ENCODE measurements at places on chromosomes 5 and 9. TPM values are rescaled to one million over a fixed set of nuclear protein-coding genes. Genes with fewer than 3 reads are reported as not detected.

Gene CFAP157
- not detected for total RNA-seq

Gene RNF183
- not detected for total RNA-seq

Gene CYLC2
- total RNA-seq, result not detected

Gene HTR4
- total RNA-seq, result not detected

Gene CTSV
- total RNA-seq, result not detected

Gene NDUFS4
- total RNA-seq, result 65.3 TPM

DNA sequence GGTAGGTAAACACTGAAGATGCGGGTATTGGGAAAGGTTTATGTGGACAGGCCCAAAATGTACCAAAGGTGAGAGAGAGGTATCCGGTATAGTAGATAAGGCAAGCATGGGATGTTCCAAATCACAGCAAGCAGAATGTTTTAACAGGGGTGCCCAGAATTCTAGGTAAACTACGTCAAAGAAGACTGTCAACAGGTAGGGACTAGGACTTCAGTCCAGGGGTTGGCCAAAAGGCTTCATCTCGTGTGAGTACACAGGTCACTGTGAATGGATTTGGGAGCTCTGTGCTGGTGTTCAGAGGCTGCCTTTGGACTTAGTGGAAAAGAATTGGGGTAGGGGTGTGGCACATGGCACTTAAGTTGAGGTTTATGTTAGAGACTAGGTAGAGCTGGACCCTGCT lies 66.4 kb downstream of the PIK3R1 start:
- DNase-seq, result no peak

DNA sequence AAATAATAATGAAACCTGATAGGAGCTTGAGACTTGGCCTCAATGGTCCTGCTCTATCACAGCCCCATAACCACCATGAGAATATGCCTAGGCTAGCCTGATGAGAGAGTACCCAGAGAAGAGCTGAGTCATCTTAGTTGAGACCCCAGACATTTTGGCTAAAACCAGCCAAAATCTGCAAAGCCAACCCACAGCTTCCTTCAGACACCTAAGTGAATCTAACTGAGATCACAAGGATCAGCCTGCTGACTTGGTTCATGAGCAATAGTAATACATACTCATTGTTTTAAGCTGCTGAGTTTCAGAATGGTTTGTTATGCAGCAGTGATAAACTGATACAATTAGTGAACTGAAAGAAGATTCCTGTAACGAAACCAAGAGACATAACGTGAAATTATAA lies 473.7 kb upstream of the PTGER4 start:
- DNase-seq, result no peak

DNA sequence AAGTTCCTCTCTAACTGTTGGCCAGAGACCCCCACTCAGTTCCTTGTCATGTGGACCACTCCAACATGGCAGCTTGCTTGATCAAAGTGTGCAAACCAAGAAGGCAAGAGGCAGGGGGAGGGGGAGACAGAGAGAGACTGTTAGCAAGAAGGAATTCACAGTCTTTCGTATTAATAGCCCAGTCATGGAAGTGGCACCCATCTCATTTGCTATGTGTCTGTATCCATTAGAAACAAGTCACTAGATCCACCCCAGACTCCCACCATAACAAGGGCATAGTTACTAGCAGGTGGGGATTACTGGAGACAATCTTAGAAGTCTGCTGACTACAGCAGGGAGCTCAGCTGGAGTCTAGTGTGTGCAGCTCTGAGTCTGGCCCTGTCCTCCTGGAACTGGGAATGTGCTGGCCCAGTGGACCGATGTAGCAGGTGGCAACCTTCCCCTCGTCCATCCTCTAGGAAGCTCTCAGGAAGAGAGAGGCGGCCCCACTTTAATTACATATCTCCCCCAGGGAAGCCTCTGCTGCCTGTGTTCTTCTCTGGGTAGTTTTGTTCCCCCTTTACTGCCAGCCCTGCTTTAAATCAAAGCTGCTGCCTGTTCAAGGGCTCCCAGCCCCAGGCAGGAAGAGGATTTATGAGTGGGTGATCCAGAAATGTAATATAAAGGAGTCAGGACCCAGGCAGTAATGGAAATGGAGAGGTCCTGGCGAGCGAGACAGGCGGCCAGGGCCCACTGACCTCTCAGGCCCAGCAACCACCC lies 47.8 kb upstream of the ALDH1B1 start:
- DNase-seq, result no peak

DNA sequence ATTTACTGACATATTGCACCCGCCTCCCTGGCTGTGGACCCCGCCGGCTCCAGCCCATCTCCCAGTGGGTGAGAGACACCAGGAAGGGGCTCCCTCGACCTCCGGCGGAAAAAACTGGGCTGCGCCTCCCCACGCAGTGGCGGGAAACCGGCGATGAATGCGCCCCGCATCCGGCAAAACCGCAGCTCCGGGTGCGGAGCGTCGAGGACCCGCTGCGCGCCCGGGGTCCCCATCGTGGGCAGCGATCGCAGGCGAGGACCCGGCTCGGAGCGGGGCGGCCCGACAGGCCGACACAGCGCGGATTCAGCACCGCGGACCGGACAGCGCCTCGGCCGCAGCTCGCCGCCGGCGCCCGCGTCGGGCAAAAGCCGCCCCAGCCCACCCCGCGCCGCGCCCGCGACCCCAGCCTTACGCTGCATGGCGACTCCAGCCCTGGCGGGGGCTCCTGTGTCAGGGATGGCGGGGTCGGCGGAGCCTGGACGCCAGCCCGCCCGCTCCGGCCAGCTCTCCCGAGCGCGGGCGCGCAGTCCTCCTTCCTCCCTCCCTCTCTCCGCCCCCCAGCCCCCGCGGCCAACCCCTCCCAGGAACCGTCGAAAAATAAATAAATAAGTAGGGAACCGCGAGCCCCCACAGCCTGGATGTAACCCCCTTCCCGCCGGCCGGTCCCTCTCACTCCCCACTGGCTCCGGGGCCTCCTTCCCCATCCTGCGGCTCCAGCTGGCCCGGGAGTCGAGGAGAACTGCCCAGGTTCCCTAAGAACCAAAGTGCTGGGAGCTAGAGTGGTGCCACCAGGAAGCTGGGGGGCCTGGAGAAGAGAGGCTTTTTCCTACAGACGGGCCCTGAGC lies 3.1 kb downstream of the LHX3 start:
- no peak for DNase-seq

- DNase-seq, result peak; percentile 72
These were observed at the start of gene CDKN2A for GRCh38 chr9:21993893-21994555. Gene CDKN2A, minus strand, starts transcription at chr9:21994392.

DNA sequence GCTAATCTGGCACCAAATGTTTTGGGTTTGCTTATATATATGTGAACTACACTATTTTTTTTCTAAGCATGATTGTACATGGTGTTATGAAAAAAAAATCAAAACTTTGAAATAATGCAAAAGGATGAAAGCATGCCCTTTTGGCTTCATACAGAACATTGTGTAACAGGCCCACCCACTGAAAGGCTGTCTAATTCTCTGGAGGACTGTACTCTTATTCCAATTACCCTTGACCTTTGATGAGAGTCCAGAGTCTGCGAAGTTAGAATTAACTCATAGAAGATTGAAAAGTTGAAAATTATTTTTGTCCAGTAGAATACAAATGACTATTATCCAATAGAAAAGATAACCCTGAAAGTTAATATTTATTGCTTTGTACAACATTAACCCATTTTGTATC lies 117.4 kb downstream of the ADAMTS12 start:
- DNase-seq, result no peak

DNA sequence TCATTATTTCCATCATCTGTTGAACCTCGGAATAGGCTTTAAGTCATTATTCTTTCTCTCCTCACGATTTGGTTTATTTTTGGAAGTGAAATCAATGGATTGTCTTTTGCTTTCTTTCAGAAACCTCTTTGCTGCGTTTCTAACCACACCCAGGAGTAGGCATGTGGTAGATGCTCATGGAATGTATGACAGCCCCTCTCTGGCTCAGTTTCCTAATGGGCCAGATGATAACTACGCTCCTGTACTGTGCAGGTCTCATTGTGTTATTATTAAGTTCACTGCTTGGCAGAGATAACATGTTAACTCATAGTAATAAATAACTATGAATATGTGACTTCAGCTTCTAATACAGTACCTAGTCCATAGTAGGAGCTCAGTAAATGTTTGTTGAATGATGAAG lies 175.5 kb upstream of the KLF4 start:
- no peak for DNase-seq

GRCh38 chr5:10505517-10506095 lies 58.3 kb upstream of the ANKRD33B start:
- no peak for DNase-seq

DNA sequence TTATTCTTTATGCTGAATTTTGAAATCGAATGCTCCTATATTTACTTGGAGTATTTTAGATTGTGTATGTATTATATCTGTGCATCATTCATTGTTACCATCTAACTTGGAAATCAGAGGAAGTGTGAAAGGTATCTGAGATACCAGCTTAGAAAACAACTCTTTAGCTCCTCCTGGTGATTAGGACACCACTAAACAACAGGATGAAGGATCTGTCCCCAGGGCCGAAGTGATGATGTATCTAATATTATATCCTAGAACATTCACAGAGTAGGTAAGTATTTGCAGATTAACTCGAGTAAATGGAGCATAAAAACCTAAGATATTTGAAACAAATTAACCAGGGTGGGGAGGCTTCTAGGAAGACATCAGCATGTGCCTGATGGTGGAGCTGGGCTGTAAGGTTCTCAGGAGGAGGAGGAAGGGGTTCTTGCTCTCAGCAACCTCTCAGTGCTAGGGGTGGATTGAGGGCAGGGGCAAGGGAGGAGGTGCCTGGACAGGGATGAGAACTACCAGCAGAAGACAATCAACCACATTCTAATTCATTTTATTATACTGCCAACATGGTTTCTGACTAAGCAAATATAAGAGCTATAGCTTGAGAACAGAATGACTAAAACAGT lies 2.6 kb upstream of the NFIL3 start:
- DNase-seq, result no peak

GRCh38 chr5:96317945-96318344 lies 115.1 kb downstream of the PCSK1 start:
- no peak for DNase-seq

DNA sequence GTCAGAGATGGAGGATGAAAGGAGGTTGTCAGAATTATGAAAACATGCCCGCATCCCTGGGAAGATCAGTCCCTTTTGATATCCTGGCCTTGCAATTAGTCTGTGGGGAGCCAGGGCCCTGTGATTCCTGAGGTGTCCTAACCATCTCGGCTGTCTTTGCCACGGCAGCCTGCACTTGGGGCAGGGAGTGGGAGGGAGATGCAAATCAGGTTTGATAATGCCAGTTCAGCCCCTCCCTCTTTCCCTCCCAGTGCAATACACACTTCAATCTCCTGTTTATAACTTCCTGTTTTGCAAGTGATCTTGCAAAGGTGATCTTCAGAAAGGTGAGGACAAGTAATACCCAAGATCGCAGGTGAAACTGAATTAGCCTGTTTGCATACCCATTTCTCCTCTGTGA lies 114.0 kb upstream of the ALDH1B1 start:
- no peak for DNase-seq

DNA sequence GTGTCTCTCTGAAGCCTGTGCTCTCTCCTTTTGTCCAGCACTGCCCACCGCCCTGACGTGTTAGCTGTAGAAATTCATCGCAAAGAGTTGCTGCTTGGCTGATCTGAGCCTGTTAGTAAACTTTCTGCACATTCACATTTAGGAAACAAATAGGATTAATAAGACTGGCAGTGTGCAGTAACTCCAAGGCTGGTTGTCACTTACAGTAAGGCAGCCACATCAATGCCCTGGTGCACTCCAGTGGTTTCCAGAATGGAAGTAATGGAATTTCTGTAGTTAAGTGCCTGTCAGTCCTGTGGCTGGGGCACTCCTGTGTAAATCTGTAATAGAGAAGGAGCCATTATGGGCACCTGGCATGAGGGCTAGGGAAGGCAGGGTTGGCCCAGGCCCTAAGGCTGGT lies 70.6 kb downstream of the DOCK2 start:
- no peak for DNase-seq

GRCh38 chr5:89034588-89034987 lies 151.6 kb upstream of the MEF2C start:
- DNase-seq, result no peak

DNA sequence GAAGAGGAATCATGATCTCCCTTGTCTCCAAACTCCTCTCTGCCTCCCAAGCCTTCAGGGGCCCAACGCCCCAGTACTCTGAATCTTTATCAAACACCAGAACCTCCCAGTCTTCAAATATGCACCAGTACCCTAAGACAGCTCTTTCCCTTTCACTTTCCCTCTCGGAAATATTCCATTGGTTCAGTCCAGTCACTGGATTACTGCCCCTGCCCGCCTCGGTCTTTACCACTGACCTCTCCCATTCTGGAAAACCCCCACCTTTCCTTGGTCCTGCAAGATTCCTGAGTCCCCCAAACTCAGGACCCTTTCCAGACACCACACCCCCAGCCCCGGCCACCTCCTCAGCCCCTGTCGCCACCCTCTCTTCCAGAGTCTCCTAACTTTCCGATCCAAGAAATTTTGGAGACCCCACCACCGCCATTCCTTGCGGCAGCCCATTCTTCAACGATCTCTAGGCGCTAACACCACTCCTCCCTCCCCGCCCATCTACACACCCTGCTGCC lies 674 bp downstream of the C5orf15 start:
- no peak for DNase-seq

GRCh38 chr9:20805766-20806165 lies 121.7 kb downstream of the FOCAD start:
- no peak for DNase-seq

DNA sequence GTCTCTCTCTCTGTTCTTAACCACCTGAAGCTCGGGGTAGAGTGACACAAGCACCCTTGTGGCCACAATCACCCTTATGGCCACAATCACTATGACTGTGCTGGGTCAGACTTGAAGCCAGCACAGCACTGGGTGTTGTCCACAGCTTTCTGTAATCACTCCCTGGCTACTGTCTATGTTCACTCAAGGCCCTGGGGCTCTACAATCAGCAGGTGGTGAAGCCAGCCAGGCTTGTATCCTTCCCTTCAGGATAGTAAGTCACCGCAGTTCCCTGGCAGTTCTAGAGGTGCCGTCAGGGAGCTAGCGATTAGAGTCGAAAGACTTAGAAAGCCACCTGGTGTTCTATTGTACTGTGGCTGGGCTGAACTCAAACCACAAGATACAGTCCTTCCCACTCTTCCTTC lies 44.2 kb downstream of the GDA start:
- DNase-seq, result no peak

DNA sequence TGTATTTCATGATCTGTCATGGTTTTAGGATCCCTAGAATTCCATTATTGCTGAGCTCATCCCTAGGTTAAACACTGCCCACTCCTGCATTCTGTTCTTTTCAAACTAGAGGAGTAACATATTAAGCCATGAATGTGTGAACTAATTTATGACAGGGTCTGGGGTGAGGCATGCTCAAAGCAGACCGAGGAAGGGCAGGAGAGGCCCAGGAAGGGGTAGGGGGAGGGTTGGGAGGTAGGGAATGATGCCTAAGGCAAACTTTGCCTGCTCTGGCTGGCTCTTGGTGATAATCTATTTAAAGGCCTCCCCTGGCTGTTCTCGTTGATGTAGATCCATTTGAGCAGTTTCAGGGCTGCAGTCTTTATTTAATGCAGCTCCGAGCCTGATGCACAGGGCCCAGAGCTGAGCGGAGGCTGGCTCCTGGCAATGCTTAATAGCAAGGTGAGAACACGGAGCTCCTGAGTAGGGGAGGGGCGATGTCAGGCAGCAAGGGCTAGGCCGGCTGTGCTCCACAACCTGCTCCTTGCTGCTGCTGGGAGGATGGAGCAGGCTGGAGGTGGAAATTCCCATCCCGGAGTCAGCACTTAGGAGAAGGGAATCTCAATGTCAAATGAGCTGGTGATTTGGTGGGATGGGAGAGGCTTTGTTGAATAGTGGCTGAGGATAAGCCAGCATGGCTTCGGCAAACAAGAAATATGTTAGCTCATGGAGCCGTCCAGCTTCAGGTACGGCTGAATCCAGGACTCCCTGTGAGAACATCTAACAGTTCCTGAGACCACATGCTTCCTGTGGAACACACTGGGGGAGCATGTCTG lies 73.2 kb upstream of the UNC5A start:
- no peak for DNase-seq

Data from right lobe of liver (tissue), 6 donors.